Activated B cell treated with CpG ODN at 0.5 μM for 24 hours (primary cell): ENCODE measurements at places on chromosomes 4 and X. TPM values are rescaled to one million over a fixed set of nuclear protein-coding genes. Genes with fewer than 3 reads are reported as not detected.

- DNase-seq: no peak
Observed at GRCh38 chr4:38189445-38189844, 229.2 kb downstream of the PTTG2 start.

- no peak for DNase-seq
Observed at GRCh38 chr4:183967266-183967665, 62.2 kb downstream of the STOX2 start.

GRCh38 chr4:77917601-77918000 lies 55.0 kb downstream of the MRPL1 start:
- no peak for DNase-seq

DNA sequence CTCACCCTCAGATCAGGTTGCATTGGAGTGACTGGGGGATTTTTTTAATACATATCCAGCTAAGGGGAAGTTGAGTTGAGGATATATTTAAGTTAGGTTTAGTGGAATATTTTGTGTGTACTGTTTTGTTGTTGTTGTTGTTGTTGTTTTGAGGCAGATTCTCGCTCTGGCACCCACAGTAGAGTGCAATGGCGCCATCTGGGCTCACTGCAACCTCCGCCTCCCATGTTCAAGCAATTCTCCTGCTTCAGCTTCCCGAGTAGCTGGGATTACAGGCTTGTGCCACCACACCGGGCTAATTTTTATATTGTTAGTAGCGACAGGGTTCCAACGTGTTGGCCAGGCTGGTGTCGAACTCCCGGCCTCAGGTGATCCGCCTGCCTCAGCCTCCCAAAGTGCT lies 38.6 kb upstream of the ATP6AP2 start:
- no peak for DNase-seq

DNA sequence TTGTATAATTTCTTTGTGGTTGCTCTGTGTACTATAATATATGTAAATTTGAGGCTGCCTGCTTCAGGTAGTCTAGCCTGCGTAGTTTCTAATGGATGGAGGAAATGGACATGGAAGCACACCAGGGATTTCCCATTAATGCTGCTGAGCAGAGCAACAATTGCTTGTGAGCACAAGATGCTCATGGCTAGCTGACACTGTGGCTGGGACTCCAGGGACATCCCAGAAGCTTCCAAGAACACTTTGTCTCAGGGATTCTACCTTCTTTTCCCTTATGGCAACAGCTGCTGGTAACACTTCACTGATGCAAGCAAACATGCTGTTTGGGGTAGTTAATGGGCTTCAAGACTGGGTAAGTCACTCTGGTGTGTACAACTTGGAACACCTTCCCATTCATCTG lies 66.1 kb downstream of the TENT5D start:
- no peak for DNase-seq

GRCh38 chrX:129125122-129125914 lies 398.0 kb downstream of the SMARCA1 start:
- no peak for DNase-seq

DNA sequence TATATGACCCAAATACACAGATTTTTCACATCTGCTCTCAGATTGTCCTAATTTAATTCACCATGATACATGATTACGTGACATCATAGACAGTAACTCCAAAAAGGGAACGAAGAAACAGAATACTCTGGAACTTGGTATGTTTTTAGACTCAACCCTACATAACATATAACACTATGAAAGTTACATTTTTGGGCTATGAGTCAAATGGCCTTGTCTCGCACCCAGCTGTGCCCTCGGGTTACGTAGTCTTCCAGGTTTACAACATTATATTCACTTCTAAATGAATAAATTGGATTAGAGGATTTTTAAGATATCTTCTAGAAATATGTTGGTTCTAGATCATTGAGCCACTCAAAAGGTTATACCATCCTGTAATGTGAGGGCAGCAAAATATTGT lies 2089.6 kb upstream of the TENM3 start:
- no peak for DNase-seq

Gene MTTP
- total RNA-seq: 0.27 TPM in 1 of 2 replicates, not detected in the other

Gene TMPRSS11B
- total RNA-seq: not detected in 2 replicates

Gene F11
- not detected in 2 replicates for total RNA-seq

Gene NOX1
- not detected in 2 replicates for total RNA-seq

Gene SNCA
- total RNA-seq: 1.7 and 2.2 TPM in 2 replicates

Gene TXK
- 0.98 and 1.7 TPM in 2 replicates for total RNA-seq
